ENCODE measurements at places on chromosomes 1 and 21.

DNA sequence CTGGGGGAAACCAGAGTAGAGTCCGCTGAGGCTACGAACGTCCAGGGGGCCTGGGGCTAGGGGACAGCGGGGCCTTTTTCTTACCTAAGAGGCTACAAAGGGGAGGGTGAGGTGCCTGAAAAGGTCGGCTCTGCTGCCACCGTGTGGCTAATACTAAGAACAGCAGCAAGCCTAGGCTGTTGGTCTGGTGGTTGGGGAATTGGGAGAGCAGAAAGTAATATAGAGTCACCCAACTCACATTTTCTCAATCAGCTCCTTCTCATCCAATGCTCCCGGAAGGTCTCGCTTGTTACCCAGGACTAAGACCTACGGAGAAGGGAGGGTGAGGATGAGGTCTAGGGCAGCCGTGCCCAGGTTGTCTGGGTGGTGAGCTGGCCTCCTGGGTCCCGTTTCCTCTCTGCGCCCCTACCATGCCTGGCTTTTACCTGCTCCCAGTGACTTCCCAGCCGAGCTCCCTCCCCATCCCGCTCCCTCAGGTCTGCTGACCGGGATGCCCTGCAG, 9.3 kb downstream of the ARL8A start:
- DNase-seq = peak; percentile 43

DNA sequence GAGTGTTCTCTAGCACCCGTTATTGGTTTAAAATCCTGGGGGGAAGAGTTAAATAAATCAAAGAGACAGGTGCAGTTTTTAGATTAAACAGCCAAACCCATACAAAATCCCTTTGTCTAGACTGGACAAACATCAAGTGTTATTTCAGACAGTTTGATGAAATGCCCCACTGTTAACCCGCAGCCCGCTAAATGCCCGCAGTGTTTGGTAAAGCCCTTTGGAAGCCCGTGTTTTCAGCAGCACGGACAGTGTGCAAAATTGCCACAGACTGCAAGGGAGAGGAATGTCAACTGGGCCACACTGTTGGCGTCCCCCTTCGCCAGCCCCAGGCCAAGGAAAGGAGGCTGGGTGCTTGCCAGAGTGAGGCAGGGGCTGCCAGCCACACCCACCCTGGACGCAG, 26.6 kb downstream of the AJAP1 start:
- DNase-seq = no peak

DNA sequence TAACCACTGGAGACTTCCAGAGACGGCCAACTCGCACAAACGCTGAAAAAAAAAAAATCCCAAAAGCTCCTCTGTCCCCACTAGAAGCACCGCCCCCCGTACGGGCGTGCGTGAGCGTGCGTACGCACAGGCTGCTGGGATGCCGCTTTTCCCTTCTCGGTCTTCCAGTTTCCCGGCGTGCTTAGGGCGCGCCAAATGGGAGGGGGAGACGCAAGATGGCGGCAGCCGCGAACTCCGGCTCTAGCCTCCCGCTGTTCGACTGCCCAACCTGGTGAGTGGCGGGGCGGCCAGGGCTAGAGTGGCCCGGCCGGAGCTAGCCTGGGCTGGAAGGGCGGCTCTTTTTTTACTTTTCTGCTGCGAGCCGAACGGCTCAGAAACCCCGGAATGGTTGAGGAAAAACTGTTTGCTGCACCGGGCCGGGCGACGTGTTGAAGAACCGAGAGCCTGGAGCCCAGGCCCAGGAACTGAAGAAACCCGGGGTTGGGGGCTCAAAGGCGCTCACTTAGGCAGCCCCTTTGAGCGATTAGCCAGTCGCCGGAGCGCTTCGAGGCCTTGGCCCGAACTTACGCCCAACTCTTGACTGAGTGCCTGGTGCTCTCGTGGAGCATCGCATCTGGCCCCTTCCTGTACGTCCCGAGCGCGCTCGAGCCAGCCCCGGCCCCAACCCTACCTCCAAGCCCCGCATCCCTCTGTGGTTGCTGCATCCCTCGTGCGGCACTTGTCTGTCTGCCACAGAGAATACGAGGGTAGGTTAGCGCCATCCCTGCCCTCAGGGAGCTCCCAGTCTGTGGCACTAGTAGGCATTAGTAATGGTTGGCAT, at the start of gene PPP1R8:
TSS of gene PPP1R8 (plus strand) at position 162 of the 820 bp plus-strand sequence. CDS start at position 216, 54 bp downstream.
- DNase-seq = peak; percentile 85

DNA sequence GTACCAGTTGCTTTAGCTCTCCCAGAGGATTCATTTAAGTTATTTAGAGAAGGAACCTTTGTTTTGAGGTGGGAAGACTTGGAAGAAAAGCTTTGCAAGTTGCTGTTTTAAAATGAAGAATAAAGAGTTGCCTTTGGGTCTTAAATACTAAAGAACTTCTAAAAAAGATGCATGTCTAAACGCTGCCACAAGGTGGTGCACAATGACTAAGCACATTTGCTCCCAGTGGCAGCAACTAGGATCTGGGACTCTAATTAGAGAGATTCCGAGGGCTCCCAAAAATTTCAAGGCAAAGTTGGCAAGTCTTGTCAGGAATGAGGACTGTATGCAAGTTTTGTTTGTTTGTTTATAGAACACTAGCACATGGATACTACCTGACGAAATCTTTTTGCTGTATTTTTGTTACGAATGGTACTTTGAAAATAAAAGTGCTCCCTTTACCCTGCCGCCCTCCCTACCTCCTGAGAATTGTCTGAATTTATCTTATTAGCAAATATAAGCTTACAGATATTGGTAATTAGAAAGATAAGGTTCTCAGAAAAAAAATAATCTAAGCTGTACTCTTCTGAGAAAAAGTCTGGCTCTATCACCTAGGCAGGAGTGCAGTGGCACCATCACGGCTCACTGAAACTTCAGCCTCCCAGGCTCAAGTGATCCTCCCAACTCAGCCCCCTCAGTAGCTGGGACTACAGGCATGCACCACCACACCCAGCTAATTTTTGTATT, 121.8 kb downstream of the HFM1 start:
- peak; percentile 8 for DNase-seq

GRCh38 chr1:178335426-178335825, 161.3 kb downstream of the CLEC20A start:
- no peak for DNase-seq

DNA sequence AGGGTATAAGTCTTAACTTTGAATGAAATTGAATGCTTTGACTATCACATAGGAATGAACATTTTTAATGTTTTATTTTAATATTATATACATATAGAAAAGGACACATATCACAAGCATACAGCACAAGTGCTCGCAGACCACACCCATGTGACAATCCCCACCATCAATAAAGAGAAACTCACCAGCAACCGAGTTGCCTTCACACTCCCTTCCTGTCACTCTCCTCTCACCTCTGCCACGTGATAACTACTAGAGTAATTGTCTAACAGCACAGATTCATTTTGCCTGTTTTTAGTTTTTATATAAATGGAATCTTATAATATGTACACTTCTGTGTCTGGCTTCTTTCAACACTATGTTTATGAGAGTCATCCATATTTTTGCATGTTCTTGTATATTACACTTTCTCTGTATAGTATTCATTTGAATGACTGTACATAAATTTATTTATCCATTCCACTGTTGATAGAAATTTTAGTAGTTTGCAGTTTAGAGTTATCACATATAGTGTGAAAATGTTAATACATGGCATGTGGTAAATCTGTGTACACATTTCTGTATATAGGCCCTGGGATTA, 304.9 kb upstream of the DUSP10 start:
- no peak for DNase-seq

DNA sequence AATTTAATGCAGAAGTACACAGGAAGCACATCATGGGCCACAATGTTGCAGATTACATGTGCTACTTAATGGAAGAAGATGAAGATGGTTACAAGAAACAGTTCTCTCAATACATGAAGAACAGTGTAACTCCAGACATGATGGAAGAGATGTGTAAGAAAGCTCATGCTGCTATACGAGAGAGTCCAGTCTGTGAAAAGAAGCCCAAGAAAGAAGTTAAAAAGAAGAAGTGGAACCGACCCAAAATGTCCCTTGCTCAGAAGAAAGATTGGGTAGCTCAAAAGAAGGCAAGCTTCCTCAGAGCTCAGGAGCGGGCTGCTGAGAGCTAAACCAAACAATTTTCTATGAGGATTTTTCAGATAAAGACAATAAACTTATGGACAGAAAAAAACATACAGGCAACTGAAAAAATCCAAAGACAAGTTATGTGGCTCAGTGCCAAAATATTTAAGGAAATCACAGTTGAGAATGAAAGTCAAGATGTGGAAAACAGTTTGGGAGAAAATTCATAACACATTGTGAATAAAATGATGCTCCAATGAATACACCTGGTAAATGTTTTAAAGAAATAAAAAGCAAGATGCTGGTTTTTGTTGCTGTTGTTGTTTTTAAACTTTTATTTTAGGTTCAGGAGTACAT, 2.8 kb upstream of the ZNF644 start:
- DNase-seq = no peak

DNA sequence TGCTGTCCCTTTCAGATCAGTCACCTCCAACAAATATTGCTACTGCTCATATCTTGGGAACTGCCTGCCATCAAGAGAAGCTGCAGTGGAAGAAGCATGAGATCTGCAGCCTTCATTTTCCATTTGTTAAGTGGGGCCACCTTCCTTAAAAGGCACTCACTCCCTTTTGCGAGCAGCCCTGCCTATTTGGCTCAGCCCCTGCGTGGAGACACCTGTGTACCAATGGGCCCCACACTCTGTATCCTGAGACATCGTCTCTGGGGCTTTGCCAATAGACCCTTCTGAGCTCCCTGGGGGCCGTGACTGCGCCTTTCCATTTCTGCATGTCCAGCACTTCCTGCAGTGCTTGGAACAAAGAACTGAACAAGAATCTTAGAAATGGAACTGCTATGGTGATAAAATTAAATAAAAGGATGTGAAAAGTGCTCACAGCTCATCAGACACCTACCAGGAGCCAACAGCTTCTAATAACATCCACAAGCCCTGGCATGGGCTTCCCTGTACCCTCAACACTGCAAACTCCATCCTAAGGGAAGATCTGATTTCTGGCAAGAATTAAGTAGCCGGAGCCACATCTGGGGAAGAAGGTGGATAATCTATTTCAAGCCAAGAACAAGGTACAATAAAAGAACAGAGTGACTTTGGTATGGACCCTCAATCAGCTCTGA, 36.7 kb downstream of the PARP1 start:
- no peak for DNase-seq

DNA sequence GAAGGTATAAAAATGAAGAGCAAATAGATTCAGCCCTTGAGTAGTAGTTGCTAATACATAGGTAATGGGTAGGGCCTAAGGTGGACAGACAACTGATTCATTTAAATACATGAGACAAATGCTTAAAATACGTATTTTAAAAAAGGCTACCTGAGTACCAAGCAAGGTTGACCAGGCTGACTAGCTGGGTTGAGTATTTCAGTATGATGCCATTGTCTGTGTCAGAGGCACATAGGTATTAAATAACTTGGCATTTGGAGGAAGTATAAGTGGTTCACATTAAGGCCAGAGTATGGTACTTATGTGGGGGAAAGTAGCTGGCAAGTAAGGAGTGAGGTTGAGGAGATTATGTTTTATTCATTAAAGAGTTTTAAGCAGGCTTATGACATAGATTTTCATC, 19.4 kb downstream of the NEK7 start:
- no peak for DNase-seq

DNA sequence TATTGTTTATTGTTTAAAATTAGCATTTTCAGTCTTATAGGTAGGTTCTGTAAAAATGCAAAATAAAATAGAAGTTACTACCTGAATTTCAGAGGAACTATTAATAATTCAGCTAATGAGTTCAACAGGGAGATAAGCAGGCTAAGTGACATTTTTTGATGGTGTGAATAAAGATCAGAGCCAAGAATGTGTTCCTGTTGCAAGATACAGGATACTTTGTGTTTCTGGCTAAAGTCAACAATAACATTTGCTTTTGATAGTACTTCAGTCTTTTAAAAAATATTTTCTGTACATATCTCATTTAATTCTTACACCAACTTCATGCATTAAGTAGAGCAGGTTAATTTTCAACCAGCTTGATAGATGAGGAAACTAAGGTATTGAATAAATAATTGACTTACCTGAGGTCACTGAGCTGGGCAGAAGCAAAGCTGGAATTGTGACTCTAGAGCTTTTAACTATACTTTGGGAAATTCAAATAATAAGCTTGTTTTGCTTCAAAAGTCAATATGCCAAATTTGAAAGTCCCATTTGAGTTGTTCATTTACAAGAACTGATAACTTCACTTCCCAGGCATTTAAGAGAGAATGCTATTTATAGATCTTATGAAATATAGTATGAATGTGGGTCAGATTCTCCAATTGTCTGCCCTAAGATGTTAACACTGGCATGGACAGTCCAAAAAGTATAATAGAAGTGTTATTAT, 6.0 kb downstream of the GORAB start:
- no peak for DNase-seq

DNA sequence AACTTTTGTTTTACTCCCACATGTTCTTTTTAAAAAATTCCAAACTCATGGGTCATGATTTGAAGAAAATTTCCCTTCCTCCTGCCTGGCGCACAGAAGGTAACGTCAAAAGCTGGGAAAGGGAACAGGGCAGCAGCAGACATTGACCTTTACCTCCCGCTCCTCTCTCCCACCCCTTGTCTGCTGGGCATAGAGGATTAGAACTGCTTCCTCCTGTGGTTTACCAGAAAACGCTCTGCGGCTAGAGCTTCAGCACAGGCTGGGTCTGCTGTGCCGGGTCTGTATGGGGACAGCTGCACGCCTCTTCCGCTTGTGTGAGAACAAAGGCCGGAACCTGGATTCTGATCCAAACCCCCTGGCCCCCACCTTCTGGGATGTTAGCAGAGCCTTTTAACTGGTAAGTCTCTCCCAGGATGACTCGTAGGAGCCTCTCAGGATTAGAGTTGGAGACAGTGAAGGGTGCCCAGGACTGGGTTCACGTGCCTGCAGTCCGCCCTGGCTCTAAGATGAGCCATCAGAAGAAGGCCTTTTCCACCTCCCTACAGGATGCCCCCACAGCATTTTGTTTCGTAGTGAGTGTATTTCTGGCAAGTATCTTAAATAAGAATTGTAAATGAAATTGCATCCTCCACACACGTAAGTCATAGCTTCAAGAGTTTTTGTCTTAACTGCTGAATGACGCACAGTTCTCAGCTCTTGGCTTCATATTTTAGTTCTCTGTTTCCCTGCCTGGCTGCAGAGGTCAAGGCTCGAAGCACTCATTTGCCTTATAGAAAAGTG, 5.2 kb downstream of the H6PD start:
- no peak for DNase-seq

- no peak for DNase-seq
These were observed 93.2 kb downstream of the ARHGEF10L start for GRCh38 chr1:17632541-17633184.

DNA sequence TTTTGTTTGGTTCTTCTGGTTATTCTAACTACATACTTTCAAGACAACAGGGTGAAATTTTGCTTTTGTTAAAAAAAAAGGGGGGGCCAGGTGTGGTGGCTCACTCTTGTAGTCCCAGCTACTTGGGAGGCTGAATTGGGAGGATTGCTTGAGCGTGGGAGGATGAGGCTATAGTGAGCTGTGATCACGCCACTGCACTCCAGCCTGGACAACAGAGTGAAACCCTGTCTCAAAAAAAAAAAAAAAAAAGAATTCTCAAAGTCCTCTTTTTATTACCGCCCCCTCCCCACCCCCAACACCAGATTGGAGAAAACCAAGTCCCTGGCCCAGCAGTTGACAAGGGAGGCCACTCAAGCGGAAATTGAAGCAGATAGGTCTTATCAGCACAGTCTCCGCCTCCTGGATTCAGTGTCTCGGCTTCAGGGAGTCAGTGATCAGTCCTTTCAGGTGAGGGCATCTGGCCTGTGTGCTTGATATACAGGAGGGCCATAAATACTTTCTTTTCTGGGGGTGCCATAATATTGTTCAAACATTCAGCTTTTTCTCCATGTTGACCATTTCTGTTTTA, 50.2 kb downstream of the LAMC2 start:
- no peak for DNase-seq

GRCh38 chr1:43440358-43440757, 13.4 kb downstream of the HYI start:
- DNase-seq = no peak

Data from activated CD4-positive, alpha-beta T cell treated with anti-CD3 and anti-CD28 coated beads, Interleukin-2, amount 50 U/mL, for 4 hours (primary cell).